ENCODE measurements at places on chromosomes 11 and 22.

DNA sequence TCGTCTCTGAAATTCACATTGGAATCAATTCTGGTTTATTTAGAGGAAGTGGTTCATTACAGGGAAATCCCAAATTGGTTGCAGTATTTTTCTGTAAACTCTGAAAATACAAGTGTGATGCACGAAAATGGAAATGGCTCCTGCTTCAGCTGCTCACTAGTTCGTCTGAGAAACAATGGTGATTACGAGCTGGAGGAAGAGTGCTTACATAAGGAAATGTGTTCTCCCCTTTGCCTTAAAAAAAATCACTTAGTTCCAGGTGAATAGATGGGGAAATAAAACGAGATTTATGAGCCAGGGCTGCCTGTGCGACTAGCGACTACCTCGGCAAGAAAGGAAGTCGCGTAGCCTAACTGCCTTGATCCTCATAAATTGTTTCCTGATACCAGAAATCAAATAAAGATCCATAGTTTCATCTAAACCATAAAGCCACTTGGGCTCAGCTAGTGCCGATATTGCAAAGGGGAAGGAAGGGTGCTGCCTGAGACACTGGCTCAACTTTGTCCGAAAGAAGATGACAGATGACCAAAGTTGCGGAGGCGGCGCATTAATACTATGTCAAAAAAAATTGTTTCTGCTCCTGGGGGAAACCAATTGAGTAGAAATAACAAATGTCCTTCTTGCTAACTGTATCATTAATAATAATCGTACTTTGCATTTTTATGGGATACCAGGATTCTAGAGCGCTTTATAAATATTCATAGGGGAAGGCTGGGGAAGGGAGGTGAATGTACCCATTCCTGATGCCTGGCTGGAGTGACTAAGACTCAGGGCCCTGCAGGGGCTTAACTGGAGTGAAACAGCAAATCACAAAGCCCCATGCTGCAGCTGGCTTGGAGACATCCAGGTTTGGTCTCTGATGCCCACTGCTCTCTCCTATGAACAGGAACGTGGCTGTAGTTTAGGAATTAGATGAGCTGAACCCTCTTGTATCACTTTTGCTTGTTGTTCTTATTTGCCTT, 185.7 kb downstream of the BLID start:
- no peak for DNase-seq

- no peak for DNase-seq
These were observed 23.9 kb downstream of the KDM4D start for GRCh38 chr11:94997437-94997836.

GRCh38 chr11:32960553-32961164, 55.0 kb upstream of the DEPDC7 start:
- no peak for DNase-seq

DNA sequence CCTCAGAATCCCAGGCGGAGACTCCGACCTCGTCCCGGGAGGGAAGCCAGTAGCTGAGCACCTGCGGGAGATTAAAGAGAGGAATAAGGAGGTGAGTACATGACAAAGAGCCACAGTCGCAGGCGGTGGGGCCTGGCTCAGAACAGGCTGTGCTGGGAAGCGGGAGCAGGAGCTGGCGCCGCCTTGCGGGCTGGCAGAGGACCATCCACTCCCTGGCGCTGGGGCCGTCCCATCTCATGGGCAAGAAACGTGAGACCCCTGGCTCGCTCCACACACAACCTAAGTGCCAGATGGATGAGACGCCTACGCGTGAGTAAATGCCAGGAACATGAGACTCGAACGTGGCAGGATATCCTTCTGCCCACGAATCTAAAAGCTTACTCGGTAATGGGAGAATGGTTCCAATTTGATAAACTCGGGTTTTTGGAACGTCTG, 6.3 kb downstream of the CEND1 start:
- DNase-seq = no peak

GRCh38 chr11:41254966-41255365, 204.5 kb downstream of the LRRC4C start:
- no peak for DNase-seq

- DNase-seq = no peak
These were observed 116.4 kb downstream of the ARHGAP32 start for GRCh38 chr11:129075757-129076156.

- no peak for DNase-seq
These were observed 24.3 kb upstream of the PPFIA1 start for GRCh38 chr11:70246196-70246595.

- DNase-seq = no peak
These were observed 62.7 kb upstream of the NECTIN1 start for GRCh38 chr11:119791701-119792151.

DNA sequence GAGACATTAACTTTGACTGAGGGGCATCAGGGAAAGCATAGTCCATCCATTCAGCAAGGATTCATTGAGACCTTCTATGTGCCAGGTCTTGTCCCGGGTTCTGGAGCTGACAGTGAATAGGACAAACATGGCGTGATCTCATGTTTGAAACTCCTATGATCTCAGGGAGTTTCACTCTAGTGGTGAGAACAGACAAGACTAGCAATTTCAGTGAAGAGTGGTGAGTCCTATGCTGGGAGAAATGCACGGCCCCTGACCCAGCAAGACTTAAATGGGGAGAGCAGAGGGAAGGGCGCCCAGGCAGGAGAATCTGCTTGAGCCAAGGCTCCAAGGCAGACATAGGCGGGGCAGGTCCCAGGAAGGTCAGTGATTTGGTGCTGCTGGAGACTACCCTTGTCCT, 155.7 kb downstream of the CEP164 start:
- DNase-seq = no peak

- DNase-seq = no peak
These were observed 145.0 kb upstream of the THY1 start for GRCh38 chr11:119567688-119568582.

GRCh38 chr11:37948258-37948657, 1350.2 kb upstream of the RAG2 start:
- DNase-seq = no peak

DNA sequence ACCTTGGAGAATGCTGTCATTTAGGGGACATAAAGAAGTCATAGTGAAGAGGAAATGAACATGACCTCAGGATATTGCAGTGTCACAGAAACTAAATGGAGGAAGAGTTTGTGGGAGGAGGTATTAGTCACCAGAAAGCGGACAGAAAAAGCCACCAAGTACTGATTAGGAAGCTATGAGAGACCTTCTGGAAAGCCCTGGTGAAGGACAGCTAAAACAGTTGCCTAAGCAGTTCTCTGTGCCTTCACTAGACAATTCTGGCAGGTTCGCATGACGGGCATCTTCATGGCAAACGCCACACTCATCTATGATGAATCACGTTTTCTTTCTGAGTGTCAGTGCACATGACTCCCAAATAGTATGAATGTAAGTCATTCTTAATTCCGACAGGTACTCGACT, 325.8 kb downstream of the C11orf87 start:
- peak; percentile 55 for DNase-seq

GRCh38 chr11:119421351-119421750, 1.6 kb downstream of the THY1 start:
- no peak for DNase-seq

Data from SIG-M5 (cell line).